SJCRH30 (cell line): ENCODE measurements at places on chromosomes 11 and 22. TPM values are rescaled to one million over a fixed set of nuclear protein-coding genes. Genes with fewer than 3 reads are reported as not detected.

Gene PTPRJ
- 0.68 and 1.0 TPM in 2 replicates for total RNA-seq

Gene ZNF195
- total RNA-seq = 35.8 and 44.8 TPM in 2 replicates

Gene SLC16A8
- total RNA-seq = 1.1 and 1.4 TPM in 2 replicates

Gene MS4A6A
- not detected in 2 replicates for total RNA-seq

Gene WT1
- not detected in 2 replicates for total RNA-seq

GRCh38 chr11:77081976-77082836 is 15.4 kb downstream of the CAPN5 start:
- no peak for DNase-seq

GRCh38 chr11:99638073-99638553 is 617.4 kb downstream of the CNTN5 start:
- DNase-seq = no peak

- no peak for DNase-seq
These were observed 70.1 kb upstream of the LDLRAD3 start for GRCh38 chr11:35873721-35874120.

DNA sequence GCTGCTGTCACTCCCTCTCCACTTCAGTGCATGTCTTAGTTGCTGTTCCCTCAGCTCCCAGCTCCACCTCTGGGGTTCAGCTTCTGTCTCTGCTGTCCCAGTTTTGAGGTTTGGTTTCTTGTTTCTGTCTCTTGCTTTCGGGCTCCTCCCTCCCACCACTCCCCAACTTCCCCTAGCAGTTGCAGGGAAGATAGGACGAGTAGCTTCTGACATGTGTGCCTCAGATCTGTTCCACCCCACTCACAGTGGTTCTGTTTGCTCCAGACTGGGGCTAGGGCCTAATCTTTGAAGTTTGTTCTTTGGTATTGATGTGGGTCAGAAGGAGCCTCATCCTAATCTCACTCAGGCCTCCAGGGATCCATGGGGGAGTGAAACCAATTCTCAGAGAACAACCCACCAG is 2.6 kb upstream of the RRM1 start:
- DNase-seq = no peak

DNA sequence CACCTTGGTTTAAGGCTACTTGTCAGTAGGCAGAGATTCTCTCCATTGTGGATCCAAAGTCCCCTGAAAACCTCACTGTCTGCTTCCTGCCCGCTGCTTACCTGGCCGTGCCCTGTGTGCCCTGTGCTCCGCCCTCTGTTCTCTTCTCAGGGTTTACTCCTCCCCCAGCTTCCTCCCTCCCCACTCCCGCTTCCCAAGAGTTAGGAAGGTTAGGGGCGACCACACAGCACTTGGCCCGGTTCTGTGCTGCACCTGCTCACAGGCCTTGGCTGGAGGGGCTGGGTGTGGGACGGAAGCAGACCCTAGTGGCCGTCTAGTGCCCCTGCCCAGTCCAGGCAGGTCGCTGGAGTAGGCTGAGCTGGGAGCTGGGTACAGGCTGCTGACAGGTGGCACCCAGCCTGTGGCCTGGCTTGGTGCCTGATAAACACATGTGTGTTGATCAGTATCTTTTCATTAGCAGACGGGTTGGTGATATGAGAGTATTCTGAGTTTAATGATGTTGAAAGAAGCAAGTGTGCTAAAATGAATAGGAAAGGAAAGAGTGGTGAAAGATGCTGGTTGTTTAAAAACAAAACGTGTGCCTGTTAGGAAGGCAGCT is 40.5 kb downstream of the GRAMD4 start:
- peak; percentile 57 for DNase-seq

DNA sequence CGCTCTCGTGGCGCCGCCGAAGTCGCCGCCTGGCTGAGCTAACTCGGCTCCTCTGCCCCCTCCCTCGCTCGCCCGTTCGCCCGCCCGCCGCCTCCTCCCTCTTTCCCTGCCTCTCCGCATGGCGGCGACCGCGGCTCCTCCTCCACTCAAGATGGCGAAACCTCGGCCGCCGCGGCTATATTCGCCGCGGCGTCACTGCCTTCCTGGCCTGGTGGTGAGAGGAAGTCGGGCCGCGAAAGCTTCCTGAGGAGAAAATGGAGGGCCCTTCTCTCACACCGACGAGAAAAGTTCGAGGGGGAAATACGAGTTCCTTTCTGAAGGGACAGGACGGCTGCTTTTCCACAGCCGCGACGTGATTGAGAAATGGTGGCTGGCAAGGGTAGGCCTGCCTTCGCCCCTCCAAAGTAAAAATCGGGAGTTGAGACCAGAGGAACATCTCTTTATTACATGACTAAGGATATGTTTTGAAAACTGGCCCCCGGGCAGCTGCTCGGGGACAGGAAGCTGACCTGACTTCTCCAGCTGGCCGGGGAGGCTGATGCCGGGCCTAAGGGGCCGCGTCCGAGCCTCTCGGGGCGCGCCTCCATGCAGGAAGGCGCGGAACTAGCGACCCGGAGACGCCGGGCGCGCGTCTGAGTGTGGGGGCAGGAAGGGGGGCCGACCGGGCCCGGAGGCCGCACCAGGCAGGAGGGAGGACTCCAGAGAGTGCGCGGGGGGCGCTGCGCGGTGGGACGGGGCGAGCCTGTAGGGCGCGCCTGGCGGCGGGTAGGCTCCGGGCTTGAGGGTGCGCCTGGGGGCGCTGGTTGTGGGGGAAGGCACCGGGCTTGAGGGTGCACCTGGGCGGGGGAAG is at the start of gene DDX6:
TSS of gene DDX6 (minus strand) at position 54 of the 850 bp plus-strand sequence. CDS start 4,913 bp downstream, outside the sequence.
- DNase-seq = peak; percentile 80

DNA sequence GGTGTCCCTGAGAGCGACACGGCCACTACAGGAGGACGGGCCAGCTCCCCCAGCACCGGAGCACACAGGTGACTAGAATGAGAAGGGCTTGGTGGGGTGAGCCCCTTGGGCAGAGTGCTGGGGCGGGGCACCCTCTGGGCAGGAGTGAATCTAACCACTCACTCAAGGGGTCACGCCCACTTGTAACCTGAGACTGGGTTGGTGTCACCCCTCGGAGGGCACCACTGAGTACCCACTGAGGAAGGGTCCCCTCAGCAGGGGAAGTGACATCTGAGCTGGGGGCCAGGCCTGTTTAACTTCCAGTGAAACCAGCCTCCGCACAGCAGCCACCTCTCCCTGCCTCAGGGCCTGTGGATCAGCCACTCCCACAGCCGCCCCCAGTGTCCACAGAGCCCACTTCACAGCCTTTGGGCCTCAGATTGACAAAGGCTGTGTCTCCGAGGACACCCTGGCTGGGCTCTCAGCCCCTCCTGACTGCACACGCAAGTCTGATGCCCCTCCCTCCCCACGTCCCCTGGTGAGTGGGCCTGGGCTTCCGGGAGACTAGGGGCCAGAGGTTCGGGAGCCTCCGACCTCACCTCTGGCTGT is 5.6 kb downstream of the GATD1 start:
- DNase-seq = no peak

GRCh38 chr11:84795698-84796097 is 831.4 kb downstream of the DLG2 start:
- no peak for DNase-seq

- DNase-seq = peak; percentile 21
These were observed 319.3 kb downstream of the DCDC1 start for GRCh38 chr11:31050061-31050765.

DNA sequence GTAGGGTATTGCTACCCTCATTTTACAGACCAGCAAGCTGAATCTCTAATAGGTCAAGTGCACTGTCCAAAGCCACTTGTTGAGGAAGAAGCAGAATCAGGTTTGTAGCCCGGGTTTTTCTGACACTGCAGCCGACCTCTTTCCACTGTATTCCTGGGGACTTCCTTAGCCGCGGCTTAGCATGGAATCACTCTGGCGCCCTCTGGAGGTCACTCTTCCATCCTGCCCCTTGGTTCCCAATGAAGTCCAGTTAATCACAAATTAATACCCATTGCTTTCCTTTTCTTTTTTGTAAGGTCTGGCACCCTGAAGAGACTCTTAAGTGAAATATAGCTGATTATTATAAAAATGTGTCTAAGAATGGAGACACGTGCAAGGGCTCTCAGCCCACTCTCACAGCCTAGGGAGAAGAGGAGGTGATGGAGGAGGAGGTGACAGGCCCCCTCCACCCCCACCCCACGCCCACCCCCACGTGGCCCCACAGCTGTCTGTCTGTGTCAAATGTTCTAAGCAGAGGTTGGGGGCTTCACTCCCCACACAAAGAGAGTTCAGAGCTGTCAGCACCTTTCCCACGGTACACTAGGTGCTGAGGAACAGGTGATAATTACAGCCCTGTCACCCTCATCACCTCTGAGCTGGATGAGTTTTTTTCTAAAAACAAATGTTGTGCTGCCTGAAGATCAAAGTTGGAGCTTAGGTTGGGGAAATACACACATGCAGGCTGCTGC is 57.7 kb upstream of the DRD2 start:
- DNase-seq = peak; percentile 69

DNA sequence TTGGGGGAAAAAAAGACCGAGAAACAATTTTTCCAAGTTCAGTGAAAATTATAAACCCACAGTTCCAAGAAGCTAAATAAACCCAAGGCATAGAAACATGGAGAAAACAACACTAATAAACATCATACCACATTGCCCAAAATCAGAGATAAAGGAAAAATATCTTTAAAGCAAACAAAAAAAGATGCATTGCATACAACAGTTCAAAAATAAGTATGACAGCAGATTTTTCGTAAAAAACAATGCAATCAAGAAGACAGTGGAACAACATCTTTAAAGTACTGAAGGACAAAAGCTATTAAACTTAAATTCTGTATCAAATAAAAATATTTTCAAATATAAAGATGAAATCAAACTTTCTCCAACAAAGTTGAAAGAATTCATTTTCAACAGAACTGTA is 921.3 kb downstream of the METTL15 start:
- DNase-seq = no peak

DNA sequence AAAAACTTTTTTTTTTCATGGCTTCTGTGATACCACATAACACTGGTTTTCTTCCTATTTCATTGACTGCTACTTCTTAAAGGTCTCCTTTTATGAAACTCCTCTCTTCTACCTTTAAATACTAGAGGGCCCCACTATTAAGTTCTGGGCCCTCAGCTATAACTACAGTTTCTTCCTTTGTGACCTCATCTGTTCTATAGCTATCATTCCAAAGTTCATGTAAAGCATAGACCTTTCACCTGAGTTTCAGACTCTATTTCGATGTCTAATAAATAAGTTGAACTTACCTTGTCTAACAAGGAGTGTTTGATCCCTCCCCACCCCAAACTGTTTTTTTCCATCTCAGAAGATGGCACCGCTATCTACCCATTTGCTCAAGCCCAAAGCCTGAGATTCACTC is 35.2 kb downstream of the PAAF1 start:
- DNase-seq = no peak

DNA sequence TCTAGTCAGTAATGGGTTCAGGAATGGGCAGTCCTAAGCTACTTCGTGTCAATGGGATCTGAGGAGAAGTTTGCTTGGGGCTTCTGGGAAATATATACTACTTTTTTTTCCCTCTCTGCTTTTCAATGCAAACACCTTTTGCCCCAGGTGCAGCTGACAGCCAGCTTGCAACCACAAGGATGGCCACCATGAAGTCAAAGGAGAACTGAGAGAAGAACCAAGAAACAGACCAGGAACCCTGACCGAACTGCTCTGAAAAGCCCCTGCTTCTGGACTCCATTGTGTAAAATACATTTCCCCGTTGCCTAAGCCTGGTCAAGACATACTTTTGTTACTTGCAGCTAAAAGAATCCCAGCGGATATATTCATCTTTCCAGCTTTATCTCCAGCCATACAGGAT is 20.1 kb upstream of the CD44 start:
- no peak for DNase-seq

DNA sequence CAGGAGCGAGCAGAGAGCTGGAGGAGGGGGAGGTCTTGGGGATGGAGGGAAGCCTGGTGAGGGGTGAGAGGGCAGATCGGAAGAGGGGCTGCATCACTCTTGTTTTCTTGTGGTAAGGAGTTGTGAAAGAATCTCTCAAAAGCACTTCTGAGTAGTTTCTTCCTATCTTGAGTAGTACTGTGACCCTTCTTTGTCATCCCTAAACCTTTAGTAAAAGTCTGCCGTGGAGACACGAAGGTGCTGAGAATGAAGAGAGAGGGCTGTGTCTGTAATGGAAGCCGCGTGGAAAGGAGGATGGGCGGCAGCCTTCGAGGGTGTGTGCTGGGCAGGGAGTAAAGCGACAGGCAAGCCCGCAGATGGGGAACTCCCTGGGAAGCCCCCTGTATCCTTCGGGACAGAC is 237.8 kb downstream of the TBC1D22A start:
- DNase-seq = no peak
